ENCODE measurements at places on chromosomes 2 and 18. TPM values are rescaled to one million over a fixed set of nuclear protein-coding genes. Genes with fewer than 3 reads are reported as not detected.

GRCh38 chr2:52135235-52135634 is 1103.3 kb upstream of the NRXN1 start:
- DNase-seq = no peak

- DNase-seq = no peak
Observed at GRCh38 chr2:10306901-10307463, 4.3 kb downstream of the HPCAL1 start.

DNA sequence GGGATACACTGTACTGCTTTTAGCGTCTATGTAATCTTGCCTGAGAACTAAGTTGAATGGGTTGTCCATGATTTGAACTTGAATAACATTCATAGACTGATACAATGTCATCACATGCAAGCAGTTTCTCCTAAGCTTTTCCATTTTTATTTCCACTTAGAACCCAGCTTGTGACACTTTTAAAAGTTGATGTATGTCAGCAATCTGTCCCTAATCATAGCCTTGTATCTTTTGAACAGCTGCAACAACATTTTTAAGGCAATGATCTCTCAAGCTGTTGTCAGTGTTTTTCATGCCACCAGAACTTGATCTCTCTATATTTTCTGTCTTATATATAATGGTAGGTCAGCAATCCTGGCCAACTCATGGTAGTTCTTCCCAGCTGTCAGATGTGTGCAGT is 185.0 kb downstream of the DOK6 start:
- no peak for DNase-seq

MAPRE3 gene
- total RNA-seq = 0.64 TPM

- DNase-seq = no peak
Observed at GRCh38 chr2:123085484-123085883, 939.6 kb upstream of the CNTNAP5 start.

DNA sequence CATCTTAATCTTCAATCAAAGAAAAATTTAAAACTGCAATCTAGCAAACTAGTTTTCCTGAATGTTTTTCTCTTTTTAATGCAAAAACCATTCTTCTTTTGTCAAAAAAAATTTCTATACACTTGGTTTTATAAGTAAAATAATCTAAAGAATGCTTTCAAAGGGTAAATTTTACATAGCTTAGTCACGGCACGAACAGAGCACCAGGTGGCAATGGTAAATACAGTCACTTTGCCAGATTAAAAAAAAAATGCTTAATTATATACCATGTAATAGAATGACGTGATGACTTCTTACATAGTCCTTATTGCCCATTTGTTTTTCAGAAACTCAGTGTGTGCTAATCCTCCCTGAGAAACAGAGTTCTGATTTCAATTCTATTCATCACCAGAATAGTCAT is 10.4 kb downstream of the FEZ2 start:
- no peak for DNase-seq

DNA sequence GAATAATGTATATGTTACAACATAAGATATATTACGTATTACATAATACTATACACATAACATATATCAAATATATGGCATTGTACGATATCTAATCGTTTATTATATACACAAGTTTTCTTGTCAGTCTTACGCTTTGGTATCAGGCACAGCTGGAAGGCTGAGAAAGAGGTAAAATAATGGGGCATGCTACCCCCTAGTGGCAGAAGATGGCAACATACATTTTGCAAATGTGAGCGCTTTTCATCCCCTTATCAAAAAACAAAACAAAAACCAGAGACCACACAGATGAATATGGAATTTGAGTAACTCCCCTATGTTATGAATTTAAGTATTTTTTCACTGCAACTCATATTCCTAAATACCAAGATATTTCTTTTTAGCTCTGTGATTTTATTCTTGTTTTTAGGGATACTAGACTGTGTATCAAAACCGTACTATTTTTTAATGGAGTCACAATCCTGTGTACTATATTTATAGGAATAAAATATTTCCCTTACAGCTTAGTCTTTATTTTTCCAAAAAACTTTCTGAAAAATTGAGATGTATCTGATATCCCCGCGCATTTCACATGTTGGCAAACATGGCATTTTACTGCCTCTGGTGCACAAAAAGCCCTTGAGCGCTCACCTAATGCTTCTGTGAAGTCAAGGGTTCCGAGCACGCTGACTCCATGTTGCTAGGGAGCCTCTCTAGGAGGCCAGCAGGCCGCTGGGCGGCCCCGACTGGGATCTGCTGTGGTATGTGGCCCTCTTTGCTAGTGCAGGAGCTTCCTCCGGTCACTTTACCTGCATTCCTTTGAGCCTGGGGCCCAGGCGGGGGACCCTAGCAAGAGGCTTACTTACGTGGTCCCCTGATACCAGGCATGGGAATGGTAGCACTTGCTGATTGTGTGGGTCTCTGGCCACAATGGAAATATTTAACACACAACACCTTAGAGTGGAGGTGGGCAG is 62.5 kb downstream of the SLC4A3 start:
- peak; percentile 53 for DNase-seq

- no peak for DNase-seq
Observed at GRCh38 chr2:204869132-204869823, 324.0 kb downstream of the PARD3B start.

ACVR1C gene
- under 0.01 TPM for total RNA-seq

GRCh38 chr18:79896738-79897137 is 54.7 kb downstream of the SLC66A2 start:
- no peak for DNase-seq

RAMP1 gene
- total RNA-seq = not detected

REG3A gene
- total RNA-seq = not detected

- DNase-seq = no peak
Observed at GRCh38 chr2:128607911-128608506, 289.3 kb upstream of the HS6ST1 start.

DNA sequence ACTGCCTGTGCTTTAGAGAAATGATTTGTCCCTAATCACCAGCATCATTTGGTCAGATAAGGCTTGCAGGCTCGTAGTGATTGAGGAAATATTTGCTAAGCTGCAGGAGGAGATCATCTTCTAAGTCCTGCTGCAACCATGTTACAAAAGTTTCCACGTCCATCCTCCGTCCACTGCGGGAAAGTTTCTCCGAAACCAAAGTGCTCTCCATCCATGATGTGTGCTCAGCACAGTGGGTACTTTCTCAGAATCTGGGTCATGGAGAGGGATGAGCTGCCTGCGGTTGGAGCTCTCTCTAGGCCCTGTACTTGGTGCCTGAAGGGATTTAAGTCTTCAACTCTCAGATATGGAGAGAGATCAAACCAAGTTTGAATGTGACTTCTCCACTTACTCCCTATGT is 39.3 kb downstream of the IL1RL2 start:
- no peak for DNase-seq

DNA sequence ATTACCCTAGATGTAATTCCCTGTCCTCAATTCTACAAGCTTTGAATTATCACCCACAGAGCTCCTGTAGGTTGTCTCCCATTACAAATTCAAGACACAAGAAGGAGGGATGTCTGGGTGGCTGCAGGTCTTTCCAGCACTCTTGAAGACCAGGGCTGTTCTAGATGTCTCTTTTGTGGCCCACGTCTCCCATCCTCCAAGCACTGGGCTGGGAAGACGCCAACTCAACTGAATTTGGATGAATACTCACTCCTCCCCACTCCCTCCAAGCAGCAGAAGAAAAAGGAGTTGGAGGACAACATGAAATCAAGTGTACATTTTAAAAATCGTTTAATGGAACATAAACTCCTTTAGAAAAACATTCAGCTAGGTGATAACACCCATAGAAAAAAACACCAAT is 31.2 kb downstream of the SMAD7 start:
- DNase-seq = no peak

DNA sequence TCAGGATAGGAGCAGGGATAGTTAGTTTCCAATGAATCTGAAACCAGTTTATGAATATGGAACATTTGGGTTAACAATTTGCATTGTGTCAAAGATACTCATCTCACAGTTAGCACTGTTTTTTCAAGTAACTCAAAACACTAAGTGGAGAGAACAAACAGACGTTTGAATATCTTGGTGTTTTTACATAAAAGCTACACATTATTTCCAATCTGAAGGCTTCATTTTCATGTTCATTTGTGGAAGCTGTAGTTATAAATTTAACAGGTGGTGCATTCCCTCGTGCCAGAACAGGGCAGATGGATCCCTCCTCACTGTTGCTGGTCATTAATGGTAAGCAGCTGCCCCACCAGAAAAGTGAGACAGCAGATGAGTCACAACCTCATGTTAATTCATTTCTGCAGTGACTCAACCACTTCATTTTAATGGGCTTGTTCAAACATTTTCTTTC is 286.9 kb downstream of the TMX3 start:
- no peak for DNase-seq

PEX13 gene
- total RNA-seq = 37.9 TPM

DNA sequence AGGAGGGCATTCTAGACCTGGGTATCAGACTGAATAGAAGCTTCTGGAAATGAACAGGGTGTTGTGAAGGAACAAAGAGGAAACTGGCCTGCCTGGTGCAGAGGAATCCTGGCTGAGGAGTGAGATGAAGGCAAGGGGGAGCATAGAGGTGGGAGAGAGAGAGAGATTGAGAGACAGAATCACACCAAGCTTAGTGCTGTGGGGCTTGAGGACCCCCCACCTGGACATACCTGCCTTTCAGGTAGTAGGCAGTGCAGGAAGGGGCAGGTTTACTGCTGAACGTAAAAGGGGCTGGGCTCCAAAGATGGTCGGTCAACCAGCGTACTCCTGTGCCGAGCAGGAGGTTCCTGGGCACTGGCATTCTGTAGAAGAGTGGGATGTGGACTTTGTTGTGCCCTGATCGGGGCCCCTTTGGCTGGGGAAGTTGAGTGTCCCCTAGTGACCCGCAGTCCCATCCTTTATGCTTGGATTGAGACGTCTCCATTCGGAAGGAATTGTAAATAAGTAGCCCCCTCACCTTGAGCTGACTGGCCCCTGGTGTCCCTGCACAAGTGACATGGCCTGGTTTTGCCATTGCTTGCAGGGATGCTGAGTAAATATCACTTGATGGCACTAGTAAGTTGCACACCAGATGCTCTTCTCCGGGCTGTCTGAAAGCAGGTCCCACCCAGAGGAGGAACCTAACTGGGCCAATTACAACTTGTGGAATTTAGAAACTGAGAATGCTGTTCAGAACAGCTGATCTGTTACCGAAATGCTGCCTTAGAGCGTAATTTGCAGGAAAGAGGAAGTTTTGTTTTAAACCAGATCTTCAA is 1.4 kb downstream of the UBE2F start:
- DNase-seq = peak; percentile 36

DNA sequence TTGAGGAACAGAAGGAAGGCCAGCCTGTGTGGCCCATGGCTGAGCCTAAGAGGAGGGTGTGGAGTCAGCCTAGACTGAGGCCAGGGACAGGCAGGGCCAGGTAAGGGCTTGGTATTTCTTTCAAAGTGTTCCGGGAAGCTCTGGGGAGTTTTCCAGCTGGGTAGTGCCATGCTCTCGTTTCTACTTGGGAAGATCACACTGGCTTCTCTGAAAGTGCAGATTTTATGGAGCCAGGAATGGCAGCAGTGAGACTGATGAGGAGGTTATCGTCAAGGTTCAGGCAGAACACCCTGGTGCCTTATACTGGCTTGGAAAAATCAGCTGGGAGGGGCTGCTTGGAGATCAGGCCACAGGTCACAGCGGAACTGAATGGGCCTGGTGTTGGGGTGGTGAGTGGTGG is 245.1 kb downstream of the SOX11 start:
- no peak for DNase-seq

- no peak for DNase-seq
Observed at GRCh38 chr18:34131006-34131405, 93.7 kb downstream of the NOL4 start.

DNA sequence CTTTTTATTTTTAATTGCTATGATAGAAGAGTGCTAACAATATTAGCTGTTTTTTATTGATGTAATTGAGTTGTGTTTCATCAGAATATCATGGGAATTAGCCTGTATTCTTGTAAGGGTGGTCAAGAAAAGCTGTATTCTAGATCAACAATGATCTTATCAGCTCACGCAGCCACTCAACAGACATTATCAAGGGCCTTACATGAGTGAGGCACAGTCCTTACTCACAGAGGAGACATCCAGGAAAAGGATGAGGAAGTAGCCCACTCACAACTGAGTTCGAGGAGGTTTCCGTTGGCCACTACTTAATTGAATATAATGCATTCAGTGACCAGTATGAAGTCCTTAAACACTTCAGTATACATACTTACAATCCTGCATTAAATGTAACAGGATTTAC is 152.5 kb downstream of the AFF3 start:
- DNase-seq = no peak

- no peak for DNase-seq
Observed at GRCh38 chr2:104781151-104781550, 72.8 kb upstream of the POU3F3 start.

DNA sequence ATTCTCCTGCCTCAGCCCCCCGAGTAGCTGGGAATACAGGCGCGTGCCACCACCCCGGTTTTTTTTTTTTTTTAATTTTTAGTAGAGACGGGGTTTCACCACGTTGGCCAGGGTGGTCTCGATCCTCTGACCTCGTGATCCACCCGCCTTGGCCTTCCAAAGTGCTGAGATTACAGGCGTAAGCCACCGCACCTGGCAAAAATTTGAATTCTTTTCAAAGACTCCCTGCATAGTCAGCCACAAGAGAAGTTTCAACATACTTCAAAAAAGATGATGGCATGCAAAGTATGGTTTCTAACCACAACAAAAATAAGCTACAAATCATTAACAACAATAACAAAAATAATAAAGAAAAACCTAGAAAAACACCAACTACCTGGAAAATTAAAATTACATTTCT is 22.0 kb downstream of the HYCC2 start:
- DNase-seq = no peak

GRCh38 chr2:108069515-108070310 is 83.4 kb downstream of the SLC5A7 start:
- DNase-seq = no peak

GRCh38 chr2:213080969-213081617 is 70.3 kb downstream of the IKZF2 start:
- no peak for DNase-seq

IHH gene
- total RNA-seq = under 0.01 TPM

OR6B2 gene
- not detected for total RNA-seq

- DNase-seq = no peak
Observed at GRCh38 chr2:34825686-34826085, 1226.6 kb upstream of the FAM98A start.

GRCh38 chr2:170576296-170576695 is 138.8 kb upstream of the SP5 start:
- DNase-seq = no peak

GRCh38 chr2:233051241-233052149 is 8.6 kb upstream of the INPP5D start:
- DNase-seq = peak; percentile 83

- DNase-seq = no peak
Observed at GRCh38 chr2:30147196-30147714, 448 bp downstream of the YPEL5 start.

- no peak for DNase-seq
Observed at GRCh38 chr2:235446082-235446481, 47.8 kb upstream of the AGAP1 start.
